ENCODE measurements at places on chromosomes 13 and 19.

DNA sequence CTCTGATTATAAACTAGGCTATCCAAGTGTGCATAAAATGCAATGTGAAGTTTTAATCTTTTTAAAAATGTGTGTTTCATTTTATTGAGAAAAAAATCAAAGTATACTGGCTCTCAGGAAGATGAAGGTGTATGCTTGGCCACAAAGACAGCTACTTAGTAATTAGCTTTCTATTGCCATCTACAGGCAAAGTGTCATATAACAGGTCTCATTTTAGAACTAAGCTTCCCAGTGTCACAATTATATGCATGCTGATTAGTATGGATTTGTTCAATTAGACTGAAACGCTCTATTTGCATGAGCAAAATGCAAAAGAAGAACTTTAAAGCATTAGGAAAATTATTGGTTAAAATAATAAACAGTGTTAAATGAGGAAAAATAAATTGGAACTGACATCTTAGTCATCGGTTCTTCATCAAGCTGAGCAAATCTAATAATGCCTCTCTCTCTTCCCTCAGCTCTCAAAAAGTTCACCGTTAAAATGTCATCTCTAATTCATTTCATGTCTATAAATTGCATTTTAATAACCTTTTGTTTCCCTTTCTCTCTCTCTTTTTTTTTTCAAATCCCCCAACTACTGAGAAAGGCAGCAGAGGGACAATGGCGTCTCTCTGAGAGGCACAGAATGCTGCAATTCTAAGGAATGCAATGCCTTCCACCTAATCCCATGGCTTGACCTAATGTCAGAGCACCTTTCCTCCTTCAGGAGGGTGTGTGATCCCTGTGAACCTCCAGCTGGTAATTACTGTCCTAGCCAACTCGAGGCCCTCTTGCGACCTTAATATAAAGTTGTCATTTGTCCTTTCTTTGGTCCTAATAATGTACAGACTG is 313.1 kb upstream of the MAB21L1 start:
- DNase-seq = no peak

DNA sequence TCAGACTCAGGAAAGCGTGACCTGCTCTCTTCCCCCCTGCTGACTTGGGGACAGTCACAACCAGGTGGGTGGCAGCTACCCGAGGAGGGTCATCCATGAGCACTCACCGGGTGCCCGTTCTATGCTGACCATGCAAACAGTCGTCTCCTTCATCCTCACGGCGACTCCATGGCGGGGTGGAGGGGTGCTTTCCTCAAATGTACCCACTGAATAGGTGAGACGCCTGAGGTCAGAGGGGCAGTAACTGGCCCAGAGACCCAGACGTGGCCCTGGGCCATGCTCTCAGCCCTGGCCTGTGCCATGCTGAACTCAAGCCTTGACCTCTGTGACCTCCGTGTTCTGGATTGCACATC is 59.2 kb upstream of the TPM4 start:
- no peak for DNase-seq

GRCh38 chr13:111948281-111948680 is 118.7 kb upstream of the SOX1 start:
- no peak for DNase-seq

- no peak for DNase-seq
Observed at GRCh38 chr19:49408816-49409440, 14.3 kb downstream of the PTH2 start.

DNA sequence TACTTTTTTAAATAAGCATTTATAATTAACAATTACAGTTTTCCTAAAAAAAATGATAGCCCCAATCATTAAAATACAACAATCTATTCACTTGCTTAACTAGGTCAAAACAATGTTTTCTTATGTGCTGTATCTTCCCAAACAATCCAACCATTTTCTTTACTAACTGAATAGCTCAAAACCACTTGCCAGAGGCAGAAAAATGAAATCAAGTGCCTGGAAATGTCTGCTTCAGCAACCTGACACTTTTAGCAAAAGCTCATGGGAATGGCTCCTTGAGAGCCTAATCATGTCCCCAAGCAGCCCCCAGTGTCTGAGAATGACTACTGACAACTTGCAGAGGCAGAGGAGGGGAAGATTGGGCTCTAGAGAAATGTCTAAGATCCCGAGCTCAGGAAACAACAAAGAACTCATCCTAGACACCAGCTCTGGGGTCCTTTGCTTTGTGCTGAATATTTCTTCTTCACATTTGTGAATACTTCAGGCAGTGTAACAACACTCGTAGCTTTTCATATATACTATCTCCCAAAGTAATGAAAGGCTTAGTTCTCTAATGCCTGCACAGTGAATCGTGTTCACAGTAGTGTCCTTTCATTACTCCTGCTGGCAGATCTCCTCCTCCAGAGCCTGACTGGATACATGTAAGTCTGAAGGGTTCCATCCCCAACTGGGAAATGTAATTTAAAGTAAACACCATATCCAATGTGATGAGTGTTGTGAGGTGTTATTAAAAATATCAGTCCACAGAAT is 280.0 kb downstream of the LHFPL6 start:
- no peak for DNase-seq
